Head of caudate nucleus (tissue), 42 donors: ENCODE measurements at places on chromosomes 4 and X.

- DNase-seq: no peak
Observed at GRCh38 chr4:14671146-14671545, 331.1 kb upstream of the CPEB2 start.

GRCh38 chrX:2670978-2671377, 20.1 kb upstream of the CD99 start:
- no peak for DNase-seq

- peak; percentile 68 for DNase-seq
Observed at GRCh38 chr4:41887821-41888686, 47.2 kb upstream of the TMEM33 start.

DNA sequence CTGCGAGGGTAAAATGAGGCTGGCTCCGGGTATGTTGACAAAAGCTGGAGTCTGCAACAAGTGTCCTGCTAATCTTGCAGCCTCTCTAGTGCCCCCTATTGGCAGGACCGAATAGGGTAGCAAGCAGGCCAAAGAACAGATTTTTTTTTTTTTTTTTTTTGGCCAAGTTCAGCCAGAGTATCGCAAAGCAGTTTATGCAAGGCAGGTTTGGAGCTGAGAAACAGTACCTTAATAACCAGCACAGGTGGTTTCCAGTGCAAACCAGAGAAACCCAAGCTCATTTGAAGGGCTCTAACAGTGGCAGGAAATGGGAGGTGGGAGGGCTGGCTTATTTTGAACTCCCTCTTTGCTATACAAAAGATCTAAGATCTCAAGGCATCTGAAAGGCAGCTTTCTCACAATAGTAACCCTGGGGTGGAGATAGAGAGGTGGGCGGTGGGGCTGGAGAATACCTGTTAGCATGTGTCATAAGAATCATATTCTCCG, 38.2 kb upstream of the OCIAD2 start:
- DNase-seq: no peak

DNA sequence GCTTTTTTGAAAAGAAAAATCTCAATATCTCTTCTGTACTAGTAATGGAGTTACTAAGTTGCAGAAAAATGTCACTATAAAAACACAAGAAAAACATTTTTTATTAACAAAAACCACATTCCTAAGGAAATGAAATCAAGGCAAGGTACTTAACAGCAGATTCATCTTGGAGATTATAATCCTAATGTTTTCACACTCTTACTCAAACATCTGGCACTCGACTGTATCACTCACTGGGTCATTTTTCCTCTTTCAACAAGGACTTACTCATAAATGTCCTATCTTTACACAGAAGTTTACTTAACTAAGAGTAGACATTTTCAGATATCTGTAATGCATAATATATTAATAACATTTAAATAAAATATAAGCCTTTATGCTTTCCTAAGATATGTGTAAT, 216.6 kb downstream of the NR3C2 start:
- no peak for DNase-seq

GRCh38 chrX:133869270-133869669, 116.1 kb downstream of the GPC3 start:
- no peak for DNase-seq

GRCh38 chr4:26367811-26368210, 47.0 kb downstream of the RBPJ start:
- DNase-seq: no peak

DNA sequence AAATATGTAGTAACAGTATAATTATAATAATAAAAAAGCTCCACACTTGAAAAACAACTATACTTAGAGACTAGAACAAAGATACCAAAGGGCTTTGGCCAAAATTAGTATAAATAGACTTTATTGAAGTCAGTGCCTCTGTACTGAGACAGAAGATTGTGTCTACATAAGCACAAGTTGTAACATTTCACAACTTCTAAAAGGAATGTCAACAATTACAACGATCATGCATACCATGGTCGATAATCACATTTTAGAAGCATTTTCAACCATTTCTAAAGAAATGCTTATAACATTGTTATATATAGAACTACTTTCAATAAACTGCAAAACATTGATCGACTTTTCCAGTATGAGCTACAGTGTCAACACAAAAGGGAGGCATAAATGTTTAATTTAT, 57.0 kb downstream of the DHX15 start:
- DNase-seq: no peak

DNA sequence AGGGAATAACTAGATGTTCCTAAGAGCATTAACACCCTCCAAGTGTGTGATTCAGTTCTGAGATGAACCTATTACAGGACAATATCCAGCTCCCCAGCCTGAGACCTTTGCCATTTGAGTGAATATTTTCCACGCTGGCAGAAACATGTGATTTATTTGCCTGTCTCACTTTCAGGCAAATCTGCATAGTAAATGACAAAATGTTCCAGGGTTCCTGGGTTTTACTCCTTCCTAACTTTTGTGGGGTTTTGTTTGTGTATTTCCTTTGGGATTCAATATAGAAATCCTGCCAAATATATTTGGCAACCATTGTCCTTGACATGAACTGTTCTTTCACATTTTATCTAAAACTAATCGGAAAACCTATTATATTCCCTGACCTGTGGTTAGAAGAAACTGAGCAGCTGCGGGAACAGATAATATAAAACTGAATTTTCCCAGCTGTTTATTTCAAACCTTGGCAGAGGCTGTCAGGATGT, 12.5 kb downstream of the F8 start:
- DNase-seq: no peak

DNA sequence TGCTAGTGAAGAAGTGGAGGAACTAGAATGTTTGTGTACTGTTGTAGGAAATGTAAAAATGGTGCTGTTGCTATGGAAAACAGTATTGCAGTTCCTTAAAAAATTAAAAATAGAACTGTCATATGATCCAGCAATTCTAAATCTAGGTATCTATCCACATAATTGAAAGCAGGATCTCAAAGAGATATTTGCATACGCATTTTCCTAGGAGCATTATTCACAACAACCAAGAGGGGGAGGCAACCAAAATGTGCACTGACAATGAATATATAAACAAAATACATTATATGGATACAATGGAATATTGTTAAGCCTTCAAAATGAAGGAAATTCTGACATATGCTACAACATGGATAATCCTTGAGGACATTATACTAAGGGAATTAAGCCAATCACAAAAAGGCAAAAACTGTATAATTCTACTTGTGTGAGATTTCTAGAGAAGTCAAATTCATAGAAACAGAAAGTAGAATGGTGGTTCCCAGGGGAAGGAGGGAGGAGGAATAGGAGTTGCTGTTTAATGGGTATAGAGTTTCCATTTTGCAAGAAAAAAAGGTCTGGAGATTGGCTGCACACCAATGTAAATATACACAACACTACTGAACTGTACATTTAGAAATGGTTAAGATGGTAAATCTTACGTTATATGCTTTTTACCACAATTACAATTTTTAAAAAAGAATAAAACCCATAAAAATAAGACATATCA, 35.6 kb upstream of the KCNE5 start:
- DNase-seq: no peak

DNA sequence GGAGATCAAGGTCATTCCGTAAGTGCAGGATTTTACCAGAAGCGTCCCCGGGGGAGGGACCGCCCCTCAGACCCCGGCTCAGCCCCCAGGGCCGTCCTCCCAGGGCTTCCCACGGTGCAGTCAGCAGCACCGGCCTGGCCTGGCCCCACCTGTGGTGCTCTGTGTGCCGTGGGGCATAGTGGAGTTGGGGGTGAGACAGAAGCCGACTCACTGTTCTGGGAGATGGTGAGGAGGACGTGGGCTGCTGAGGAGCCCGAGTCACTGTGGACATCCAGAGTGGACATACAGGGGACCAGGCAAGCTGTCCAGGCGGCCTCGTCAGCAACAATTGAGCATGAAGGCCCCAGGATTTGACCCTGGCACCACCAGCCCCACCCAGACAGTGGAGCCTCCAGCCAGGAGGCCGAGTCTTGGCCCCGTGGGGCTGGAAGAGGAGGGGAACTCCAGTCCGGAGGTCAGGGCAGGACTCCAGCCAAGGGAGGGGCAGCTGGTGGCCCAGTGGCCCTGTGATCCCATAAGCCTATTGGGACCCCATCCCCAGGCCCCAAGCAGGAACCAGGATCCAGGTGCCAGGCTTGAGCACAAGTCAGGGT, 19.1 kb downstream of the ATP5ME start:
- DNase-seq: peak; percentile 49

DNA sequence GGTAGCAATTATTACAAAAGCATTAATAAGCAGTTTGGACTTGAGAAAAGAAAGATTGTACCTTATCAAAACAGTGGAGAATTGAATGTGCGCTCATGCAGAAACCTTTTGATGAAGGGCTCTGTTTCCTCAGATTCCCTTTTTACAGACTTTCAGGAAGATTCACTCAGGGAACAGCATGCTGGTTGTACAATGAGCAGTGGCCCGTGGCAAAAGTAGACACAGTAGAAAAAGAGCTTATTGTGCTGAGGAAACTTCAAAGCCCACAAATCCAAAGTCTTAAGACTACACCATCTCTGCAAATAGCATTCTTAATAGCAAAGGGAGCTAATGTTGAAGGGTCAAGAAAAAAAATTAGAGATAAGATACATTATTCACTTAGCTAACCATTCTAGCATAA, 858.9 kb downstream of the PDHA2 start:
- DNase-seq: no peak

DNA sequence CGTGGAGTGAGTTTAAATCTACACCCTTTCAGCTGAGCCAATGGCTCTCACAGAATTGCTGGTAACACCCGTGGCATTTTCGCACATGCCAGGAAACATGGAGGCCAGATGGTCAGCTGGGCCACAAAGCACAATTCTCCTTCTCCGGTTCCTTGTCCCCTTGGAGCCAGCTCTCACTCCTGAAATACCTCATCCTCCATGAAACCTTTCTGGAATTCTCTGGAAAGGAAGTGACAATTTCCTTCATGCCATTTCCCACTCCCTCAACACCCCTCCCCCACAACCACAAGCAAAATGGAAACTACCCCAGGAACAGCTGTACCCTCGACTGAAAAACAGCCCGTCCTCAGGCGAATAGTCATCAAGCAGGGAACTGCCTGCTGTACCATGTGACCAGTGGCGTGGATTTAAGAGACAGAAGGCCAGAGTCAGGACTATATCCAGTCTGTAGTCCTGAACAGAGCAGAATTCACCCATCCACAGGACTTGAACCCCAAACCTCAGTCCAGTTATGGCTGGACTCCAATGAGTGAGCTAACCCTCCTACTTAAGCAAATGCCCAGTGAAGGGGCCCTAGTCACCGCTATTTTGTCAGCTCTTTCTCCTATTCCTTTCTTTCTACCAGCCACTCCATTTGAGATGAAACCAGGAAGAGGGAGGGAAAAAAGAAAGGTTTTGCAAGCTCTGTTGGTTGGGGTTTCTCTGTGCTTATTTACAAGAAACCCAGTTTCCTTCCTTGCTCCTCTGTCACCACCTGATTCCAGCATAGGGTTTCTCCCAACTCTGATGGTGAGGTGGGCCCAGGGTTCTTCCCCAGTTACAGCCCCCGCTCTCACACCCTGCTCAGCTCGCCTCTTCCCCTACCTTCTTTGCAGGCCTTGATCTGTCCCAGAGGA, 24.5 kb downstream of the ELF4 start:
- DNase-seq: no peak

GRCh38 chr4:166165829-166166420, 292.9 kb downstream of the TLL1 start:
- DNase-seq: peak; percentile 55

GRCh38 chrX:73268463-73268862, 53.8 kb upstream of the NAP1L2 start:
- no peak for DNase-seq

- no peak for DNase-seq
Observed at GRCh38 chrX:69234624-69235023, 69.4 kb upstream of the PJA1 start.

DNA sequence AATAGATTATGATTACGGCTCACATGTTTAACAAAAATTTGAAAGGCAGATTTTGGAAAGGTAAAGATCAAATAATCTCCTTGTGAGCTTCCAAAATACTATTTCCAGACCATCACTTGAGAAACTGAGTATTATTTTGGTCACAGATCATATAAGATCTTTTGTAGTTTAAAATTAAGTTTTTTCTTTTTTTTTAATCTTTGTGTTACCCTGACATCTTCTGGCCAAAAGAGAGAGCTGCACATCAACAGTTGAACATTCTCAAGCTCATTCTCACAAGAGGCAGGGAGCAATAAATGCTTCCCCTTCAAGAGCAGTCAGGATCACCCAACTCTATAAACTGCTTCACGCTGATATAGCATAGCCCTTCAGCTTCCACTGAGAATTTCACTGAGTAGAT, 15.9 kb downstream of the TMEM192 start:
- peak; percentile 13 for DNase-seq

GRCh38 chr4:62676962-62677361, 1476.8 kb downstream of the ADGRL3 start:
- no peak for DNase-seq

DNA sequence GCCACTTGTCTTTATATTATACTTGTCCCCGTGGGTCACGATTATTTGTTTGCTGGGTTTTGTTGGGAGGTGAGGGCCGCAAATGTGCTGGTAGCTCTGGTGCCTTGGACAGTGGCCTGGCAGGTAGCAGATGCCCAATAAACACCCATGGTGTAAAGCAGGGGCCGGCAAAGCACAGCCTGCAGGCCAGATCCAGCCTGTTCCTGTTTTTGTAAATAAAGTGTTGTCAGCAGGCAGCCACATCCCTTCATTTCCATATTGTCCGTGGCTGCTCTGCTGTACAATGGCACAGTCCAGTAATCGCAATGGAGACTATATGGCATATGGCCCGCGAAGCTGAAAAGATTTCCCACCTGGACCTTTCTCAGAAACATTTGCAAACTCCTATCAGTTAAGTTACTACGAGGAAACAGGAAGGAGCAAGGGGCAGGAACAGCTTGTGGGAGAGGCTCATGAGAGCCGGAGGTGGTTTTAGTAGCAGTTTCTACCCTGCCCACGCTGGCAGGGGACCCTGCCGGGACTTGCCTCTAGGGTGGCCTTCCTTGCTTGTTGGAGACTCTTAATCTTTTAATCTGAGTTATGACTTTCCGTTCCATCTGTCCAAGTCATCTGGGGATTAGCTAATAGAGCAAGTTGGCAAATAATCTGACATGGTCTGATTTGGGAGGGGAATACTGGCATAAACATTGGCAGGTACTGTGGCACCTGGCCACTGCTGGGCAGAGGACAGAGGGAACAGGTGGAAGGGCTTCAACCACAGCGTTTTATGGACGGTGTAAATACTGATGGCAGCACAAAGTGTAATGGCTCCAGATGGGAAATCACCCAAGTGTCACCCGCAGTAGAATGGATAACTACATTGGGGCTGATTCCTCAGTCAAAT, 19.6 kb downstream of the CLCN4 start:
- DNase-seq: no peak

DNA sequence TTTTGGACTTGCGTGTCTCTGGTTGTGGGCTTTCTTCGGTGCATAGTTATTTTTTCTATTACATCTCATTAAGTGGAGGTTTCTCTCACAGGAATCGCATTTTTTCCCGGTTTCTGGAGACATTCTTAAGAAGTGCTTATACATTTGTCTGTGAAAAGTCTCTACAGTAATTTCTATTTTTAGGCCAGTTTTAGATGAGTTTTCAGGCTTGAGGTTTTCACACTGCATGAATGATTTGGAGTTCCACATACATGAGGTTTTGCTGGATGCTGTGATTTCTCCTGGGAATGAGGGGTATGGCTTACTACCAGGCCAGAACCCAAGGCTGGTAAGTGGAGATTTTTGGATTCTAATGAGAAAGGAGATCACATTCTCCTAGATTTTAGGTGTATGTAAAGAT, 422.6 kb upstream of the SLIT2 start:
- DNase-seq: no peak
